GM20000 (cell line): ENCODE measurements at places on chromosomes 6 and 20.

- no peak for DNase-seq
Measured at GRCh38 chr20:38246357-38247165, 14.0 kb downstream of the KIAA1755 start.

- no peak for DNase-seq
Measured at GRCh38 chr20:50445354-50446151, 64.6 kb upstream of the PTPN1 start.

DNA sequence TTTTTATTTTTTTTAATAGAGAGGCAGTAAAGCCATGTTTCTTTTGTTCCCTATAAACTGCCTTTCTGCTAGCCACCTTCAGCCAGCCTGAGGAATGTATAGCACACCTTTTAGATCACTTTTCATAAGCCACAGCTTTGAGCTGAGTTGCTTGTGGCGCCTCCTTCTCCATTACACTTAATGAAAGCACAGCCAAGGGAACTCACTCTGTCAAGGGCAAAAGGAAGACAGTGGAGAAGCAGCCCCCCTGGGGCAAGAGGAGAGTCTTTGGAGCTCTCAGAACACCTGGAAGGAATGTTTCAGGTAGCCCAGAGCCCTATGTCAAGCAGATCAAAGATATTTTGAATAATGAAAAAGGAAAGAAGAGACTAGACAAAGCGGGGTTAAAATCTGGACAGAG, 235.1 kb downstream of the CLIC5 start:
- DNase-seq, result no peak

- no peak for DNase-seq
Measured at GRCh38 chr6:10341605-10342004, 73.3 kb downstream of the TFAP2A start.

DNA sequence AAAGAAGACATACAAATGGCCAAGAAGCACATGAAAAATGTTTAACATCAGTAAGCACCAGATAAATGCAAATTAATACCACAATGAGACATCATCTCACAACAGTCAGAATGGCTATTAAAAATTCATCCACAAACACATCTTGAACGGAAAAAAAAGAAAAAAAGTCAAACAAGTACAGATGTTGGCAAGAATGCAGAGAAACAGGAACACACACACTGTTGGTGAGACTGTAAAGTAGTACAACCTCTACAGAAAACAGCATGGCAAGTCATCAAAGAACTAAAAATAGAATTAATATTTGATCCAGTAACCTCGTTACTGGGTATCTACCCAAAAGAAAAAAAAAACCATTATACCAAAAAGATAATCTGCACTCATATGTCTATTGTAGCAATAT, 6.5 kb downstream of the STX7 start:
- no peak for DNase-seq

DNA sequence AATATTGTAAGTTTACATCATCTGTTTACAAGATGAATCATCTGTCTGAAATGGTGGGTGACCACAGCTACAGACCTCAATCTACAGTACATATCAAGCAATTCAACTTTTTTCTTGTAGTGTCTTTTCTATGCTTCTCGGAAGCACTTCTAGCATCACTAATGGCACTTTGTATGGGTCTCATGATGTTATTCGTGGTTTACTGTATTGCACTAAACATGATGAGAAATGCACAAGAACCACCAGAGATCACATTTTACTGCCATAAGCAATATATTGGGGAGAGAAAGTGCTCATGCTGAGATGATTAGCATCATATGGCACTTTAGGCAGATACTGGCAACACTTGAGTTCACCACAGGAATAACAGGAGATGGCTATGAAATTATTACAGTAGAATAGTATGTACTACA, 15.4 kb upstream of the BTBD3 start:
- no peak for DNase-seq

DNA sequence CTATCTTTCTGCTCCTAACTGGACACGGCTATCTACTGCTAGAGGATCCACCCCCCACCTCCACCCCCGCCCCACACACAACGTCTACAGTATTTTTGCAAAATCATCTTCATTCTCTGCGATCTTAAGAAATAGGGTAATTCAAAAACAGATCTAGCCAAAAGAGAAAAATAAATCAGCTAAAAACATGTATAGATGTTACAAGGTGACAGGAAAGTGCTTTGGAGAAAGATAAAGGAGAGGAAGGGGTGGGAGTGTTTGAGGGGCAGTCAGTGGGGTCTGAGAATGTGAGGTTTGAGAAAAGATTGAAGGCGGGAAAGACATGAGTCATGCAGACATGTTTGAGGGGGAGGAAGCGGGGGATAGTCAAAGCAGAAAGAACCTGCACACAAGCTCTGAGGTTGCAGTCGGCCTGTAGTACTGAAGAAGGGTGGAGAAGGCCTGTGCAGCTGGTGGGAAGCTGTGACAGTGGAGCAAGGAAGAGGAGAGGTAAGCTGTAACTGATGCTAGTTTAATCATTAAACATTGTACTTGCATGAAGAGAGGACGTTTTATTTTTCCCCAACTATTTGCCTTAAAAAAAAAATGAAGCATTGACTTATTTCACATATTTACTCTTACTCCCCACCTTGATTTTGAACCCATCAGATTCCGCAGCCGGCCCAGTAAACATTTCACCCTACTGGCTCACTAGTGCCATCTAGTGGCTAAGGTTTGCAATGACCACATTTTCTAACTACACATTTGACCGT, 332.6 kb downstream of the ADGRB3 start:
- peak; percentile 58 for DNase-seq

DNA sequence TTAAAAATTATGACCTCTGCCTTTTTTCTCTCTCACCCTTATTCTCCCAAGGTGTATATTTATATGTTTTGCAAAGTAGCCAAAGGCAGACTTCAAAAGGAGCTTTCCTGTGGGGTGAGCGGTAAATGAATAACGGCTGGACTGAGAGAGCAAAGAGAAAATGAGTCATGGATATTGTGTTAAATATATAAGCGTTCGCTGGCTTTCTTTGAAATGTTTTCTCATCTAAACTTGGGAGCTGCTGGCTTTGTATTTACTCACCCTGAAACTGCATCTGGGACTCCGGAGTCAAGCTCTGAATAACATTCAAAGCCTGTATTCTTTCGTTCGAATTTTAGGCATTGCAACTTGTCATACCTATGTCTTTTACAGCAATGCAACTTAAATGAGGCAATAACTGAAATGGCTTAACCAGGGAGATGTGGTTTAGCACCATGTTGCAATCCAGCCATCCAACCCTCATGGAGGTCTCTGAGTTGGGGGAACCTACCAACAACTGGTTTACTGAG, 32.0 kb downstream of the ATXN1 start:
- DNase-seq, result no peak

DNA sequence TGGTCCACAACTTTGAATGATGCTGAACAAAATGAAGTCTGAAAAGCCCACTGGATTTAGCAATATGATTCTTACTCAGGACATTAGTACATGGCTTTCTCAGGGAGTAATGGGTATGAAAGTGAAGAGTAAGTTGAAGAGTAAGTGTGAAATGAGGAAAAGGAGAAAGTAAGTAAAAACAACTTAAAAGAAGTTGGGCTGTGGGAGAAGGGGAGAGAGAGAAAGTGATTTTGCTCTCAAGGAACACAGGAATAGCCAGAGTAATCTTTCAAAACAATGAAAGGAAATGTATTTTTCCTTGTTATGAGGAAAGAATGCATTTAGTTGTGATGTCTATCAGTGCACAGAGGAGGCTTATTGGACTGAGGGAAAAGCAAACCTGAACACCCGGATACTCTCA, 39.8 kb upstream of the NKAIN2 start:
- no peak for DNase-seq

DNA sequence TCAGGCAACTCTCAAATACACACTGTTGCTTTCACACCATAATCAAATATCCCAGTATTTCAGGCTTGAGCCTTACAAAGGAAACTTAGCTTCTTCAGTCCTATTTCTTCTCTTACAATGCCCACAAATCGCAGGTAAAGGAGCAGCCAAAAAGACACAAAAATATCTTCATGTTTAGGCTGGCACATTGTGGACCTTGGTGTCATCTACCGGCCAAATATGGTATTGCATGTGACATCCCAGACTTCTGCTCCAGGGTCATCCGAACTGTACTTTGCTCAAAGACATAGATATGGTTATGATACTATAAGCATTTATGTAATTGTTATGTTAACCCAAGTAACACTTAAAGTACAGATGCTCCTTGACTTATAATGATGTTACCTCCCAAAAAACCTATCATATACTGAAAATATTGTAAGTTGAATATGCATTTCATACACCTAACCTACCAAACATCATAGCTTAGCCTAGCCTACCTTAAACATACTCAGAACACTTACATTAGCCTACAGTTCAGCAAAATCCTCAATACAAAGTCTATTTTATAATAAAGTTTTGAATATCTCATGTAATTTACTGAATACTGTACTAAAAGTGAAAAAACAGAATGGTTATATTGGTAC, 4.6 kb downstream of the OR2H2 start:
- peak; percentile 52 for DNase-seq

- DNase-seq, result no peak
Measured at GRCh38 chr20:3995067-3995748, 20.1 kb downstream of the RNF24 start.

DNA sequence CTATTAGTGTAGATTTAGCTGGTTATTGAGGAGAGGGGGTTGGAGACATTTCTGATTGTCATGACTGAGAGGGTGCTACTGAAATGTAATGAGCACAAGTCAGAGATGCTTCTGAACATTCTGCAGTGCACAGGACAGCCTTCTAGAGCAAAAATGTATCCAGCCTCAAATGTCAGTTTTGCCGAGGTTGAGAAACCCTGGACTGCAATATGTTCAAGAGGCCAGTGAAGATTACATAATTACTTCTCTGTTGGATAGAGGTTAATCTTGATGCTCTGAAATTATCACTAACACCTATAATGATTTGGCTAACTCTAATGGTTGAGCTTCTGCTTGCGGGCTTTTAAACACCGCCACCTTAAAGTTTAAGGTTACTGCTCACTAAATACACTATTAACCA, 3.4 kb upstream of the DUSP22 start:
- DNase-seq, result no peak

DNA sequence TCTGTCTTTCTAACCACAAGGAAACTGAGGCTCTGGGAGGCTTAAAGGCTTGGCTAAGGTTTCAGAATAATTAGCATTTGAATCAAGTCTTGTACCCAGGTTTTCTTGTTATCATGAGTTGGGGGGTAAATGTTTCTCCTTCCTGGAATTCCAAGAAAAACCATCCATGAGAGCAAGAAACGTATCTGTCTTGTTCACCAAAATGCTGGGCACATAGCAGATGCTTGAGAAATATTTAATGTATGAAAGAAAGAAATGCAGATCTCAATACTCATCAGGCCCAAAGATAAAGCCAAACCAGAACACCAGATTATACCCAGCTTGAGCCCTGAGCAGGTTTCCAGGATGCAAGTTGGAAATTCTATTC, 164.6 kb downstream of the CLIC5 start:
- no peak for DNase-seq

DNA sequence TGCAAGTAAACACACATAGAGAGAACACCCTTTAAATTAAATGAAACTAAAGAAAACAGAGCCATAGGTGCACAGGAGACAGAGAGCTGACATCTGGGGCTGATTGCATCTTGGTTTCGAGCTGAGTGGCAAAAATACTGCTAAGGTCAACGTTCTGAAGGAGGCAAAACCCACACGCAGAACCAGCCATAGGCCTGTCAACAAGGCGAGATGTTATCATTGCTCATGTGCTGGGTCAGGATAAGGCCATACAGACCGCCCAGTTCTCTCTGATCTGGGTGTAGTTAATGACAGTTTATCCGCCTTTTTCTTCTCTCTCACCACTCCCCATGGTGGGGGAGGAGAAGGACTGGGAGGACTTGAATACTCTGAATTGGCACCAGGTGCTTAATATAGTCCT, 4.5 kb upstream of the FAM110A start:
- no peak for DNase-seq

GRCh38 chr6:89580997-89581666, 57.4 kb downstream of the LYRM2 start:
- no peak for DNase-seq

DNA sequence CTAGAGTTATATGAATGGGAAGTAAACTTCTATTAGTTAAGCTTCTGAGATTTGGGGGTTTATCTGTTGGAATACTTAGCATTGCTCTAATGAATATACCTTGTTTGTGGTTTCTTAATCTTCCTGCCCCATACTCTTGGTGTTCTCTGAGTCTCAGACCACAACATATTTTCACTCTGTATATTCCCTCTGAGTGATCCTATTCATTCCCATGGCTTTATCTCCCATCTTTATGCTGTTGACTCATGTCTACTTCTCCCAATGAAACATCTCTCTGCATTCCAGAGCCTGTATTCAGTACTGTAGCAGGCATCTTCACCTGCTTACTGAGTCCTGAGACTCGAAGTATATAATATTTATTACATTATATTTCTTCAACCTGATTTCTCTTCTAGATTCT, 283.7 kb upstream of the MAP3K7 start:
- DNase-seq, result no peak

GRCh38 chr20:15523400-15523799, 1049.8 kb downstream of the KIF16B start:
- no peak for DNase-seq

DNA sequence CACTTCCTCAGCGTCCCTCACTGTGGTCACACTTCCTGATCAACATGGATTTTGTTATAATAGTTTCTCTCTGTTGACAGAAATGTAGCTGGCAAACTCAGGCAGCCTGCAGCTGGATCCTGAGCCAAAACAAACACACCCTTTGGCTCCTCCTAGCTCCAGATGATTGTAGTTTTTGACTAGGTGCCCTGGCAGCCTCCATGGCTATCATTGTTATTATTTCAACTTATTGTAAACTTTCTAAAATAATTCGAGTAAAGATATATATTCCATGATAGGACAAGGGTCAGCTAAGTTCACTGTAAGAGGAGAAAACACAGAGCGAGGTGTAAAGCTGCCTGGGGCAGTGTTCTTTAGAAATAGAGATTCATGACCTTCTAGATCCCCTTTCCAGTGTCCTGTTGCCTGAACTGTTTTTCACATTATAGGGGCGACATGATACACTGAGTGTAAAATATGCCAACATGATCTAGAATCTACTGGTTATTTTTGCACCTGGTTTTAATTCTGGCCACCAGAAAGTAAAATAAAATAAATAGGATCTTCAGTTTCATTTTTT, 98.2 kb upstream of the HDGFL1 start:
- no peak for DNase-seq

DNA sequence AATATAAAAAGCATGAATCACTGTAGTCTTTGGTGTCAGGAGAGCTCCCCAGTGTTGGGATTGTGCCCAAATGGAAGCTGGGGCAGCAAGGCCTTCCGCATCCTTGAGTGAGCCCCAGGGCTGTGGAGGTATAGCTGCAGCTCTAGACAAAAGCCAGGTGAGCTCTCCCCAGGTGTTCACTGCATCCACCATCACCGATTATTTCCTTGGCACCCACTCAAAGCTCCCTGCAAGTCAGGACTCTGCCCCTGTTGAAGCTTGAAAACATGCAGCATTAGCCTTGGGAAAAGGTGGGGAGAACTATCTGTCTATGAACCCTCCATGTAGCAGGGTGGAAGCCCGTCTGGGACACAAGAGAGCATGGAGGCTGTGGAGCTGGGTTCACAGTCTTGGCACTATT, 228.8 kb downstream of the BMP7 start:
- no peak for DNase-seq

DNA sequence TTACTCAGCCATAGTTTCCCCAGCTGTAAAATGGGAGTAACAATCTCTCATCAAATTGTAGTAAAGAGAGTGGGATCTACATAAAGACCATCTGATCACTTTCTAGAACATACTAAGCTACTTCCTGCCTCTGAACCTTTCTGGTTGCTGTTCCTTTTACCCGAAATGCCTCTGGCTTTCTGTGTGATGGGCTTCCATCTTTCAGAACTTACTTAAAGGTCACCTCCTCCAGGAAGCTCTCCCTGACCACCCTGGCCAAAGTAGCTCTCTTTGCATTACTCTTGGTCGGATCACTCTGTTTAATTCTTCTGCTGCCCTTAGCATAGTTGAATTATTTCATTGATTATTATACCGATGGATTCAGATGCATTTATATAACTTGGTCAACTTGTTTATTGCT, 171.0 kb downstream of the BMP7 start:
- DNase-seq, result no peak
